ENCODE measurements at places on chromosomes 1 and 21.
A peak's percentile ranks its signal among the peaks of the same experiment; 100 is the strongest.

GRCh38 chr1:233166896-233167295 lies 128.6 kb downstream of the PCNX2 start:
- DNase-seq: no peak

DNA sequence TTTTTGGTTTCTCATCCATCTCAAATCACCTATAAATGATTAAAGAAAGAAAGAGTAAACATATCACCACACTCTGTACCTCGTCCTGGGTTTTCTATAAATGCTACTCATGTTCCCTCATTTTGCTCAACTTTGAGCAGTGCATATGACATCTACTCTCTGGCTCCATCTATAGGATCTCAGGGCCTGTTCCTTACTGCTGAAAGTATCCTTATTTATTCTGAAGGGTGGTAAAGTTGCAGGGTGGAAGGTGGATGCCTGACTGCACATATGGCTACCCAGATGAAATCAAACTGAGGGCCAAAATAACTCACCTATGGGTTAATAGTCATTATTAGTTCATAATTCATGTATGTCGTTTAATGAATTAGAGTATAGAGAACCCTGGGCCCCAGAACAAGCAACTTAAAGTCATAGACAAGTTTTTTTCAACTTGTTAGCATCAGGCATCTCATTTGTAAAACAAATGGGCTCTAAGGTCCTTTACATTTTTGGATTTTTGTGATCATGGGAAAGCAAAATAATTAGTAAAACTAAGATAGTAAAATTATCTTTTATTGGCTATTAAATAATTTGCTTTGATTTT lies 46.5 kb downstream of the NCF2 start:
- no peak for DNase-seq

GRCh38 chr1:225747566-225747965 lies 30.1 kb upstream of the SRP9 start:
- DNase-seq: no peak

GRCh38 chr1:204937901-204938300 lies 67.2 kb downstream of the NFASC start:
- DNase-seq: no peak

- no peak for DNase-seq
Observed at GRCh38 chr1:184497959-184498723, 111.3 kb downstream of the C1orf21 start.

- no peak for DNase-seq
Observed at GRCh38 chr1:159917533-159918351, 7.6 kb downstream of the TAGLN2 start.

- no peak for DNase-seq
Observed at GRCh38 chr1:11178021-11179015, 10.8 kb upstream of the ANGPTL7 start.

DNA sequence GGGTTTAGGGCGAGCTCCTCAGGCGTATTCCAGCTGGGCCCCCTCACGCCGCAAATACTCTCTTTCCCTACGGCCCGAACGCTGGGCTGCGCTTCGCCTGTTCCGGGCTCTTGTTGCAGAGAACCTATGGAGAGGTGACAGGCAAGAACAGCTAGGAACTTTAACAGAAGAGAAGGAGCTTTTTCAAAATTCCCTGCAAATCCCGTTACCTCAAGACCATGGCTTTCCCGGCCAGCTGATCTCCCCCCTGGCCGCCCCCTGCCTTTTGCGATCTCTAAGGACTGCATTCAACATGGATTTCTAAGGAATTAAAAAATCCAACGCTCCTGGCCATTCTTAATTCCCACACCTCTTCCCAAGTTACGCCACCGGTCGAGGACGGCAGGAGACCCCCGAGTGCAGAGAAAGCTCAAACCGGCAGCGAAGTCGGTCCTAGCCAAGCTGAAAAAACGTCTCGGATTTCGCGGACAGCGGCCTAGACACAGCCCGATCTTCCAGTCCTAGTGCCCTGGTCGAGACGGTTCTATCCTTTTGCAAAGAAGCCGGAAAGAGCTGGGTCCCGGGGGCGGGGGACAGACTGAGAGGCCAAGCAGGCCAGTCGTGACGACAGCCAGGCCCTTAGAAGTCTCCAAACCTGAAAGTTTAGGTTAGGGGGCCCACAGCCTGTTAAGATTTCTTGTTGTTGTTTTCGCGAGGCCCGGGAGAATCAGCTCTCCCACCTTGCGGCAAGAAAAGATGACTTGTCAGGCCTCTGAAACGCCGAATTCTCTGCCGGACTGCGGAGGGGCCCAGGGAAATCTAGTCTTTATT lies 1.1 kb upstream of the TBX15 start:
- no peak for DNase-seq

GRCh38 chr1:107541412-107541811 lies 400.6 kb downstream of the NTNG1 start:
- no peak for DNase-seq

DNA sequence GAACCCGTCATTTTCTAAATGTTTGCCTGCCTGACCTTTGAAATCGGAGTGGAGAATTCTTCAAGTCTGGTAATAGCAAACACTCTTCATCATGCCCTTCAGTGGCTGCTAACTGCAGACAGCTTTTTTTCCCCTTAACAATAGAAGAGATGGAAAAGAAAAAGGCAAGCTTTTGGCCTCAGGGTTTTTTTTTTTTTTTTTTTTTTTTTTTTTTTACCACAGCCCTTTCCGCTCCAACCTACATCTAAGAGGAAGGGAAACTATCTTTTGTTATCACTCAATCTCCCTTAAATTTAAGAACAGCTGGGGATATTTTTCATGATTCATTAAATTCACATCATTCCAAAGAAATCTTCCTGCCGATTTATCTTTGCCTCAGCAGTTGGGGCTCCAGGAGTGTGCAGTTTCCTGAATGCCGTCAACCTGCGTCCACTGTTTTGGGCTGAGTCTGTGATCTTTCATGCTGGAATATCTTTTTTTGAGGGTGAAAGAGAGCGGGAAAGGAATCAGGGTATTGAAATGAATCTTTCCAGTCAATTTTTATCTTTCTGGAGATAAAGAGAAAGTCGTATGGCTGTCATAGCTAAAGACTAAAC lies 144.5 kb upstream of the SMYD2 start:
- no peak for DNase-seq

DNA sequence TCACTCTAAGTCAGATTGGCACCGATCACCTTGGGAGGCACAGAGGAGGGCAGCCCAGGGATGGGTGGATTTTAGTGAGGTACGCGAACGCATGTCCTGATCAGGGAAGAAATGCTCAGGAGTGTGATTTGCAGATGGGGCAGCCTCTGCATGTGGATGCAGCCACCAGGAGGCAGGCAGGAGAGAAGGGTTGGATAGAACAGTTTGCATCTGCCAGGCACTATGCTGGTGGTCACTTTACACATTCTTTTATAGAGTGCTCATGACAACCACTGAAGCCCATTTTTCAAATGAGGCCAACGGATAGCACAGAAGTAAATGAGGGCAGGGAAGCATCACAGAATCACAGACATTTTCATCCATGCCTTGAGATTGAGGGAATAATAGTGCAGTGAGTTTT lies 5.7 kb downstream of the LAMB3 start:
- DNase-seq: no peak

- DNase-seq: no peak
Observed at GRCh38 chr1:246454655-246455054, 52.4 kb downstream of the SMYD3 start.

GRCh38 chr1:66480162-66480561 lies 53.8 kb upstream of the SGIP1 start:
- no peak for DNase-seq

GRCh38 chr21:25513810-25514209 lies 93.5 kb downstream of the MRPL39 start:
- DNase-seq: no peak

- DNase-seq: peak; percentile 26
Observed at GRCh38 chr1:185155600-185156287, 1.0 kb downstream of the TRMT1L start.

- no peak for DNase-seq
Observed at GRCh38 chr1:31787786-31788137, 23.6 kb upstream of the ADGRB2 start.

GRCh38 chr1:153302308-153302707 lies 10.4 kb downstream of the PGLYRP3 start:
- DNase-seq: no peak

DNA sequence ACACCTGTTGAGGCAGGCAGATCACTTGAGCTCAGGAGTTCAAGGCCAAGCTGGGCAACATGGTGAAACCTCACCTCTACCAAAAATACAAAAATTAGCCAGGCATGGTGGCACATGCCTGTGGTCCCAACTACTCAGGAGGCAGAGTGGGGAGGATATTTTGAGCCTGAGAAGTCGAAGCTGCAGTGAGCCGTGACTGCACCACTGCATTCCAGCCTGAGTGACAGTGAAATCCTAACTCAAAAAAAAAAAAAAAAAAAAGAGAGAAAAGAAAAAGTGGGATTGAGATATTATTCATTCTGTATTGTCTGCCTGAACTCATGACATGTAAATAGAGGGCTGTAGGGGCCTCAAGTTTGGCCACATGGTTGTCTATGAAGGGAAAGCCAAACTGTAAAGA lies 37.3 kb downstream of the WNT2B start:
- no peak for DNase-seq

DNA sequence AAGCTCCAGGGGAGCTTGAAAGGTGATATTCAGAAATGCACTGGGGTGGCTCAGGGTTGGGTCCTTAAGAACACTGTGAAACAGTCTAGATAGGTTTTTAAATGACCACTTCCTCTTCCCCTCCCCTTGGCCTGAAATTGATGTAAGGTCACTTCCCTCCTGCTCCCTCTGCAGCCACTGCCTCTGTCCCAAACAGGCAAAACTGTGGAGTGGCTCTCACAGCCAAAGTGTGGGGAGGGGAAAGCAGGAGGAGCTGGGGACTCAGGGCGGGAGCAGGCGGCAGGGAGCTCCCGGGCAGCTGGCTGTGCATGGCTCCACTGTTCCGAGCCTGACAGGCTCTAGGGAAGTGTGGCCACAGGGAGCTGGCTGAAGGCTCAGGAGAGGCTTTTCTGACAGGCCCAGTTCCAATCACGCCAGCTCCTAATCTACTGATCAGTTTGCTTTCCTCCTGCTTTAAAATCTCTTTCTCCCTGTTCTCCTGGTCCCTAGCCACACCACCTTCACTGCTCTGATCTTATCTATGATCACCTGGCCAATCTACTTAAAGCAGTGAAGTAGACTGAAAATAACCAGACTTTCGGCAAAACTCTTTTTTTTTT lies 5.1 kb upstream of the CSRP1 start:
- DNase-seq: peak; percentile 10

DNA sequence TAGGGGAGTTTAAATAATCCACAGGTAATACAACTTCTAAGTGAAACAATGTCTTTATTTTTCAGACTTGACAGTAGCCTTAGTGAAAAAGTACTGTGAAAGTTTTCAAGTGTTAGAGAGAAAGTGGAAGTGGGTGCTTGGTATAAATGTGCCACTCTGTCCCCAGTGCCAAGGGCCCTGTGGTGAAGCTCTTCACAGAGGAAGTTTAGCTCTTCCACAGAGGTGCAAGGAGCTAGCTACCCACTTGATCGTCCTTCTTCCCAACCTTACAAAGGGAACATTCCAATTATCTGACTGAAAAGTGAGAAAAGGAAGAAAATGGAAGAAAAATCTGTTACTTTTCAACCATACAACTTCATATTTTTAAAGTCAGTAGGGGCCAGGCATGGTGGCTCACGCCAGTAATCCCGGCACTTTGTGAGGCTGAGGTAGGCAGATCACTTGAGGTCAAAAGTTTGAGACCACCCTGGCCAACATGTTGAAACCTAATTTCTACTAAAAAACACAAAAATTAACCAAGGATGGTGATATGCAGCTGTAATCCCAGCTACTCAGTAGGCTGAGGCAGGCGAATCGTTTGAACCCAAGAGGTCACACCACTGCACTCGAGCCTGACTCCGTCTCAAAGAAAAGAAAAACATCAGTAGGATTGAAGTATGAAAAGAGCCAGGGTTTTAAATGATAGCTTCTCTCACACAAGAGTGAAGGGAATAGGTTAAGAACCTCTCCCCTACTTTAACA lies 41.0 kb upstream of the PTPRC start:
- peak; percentile 41 for DNase-seq

DNA sequence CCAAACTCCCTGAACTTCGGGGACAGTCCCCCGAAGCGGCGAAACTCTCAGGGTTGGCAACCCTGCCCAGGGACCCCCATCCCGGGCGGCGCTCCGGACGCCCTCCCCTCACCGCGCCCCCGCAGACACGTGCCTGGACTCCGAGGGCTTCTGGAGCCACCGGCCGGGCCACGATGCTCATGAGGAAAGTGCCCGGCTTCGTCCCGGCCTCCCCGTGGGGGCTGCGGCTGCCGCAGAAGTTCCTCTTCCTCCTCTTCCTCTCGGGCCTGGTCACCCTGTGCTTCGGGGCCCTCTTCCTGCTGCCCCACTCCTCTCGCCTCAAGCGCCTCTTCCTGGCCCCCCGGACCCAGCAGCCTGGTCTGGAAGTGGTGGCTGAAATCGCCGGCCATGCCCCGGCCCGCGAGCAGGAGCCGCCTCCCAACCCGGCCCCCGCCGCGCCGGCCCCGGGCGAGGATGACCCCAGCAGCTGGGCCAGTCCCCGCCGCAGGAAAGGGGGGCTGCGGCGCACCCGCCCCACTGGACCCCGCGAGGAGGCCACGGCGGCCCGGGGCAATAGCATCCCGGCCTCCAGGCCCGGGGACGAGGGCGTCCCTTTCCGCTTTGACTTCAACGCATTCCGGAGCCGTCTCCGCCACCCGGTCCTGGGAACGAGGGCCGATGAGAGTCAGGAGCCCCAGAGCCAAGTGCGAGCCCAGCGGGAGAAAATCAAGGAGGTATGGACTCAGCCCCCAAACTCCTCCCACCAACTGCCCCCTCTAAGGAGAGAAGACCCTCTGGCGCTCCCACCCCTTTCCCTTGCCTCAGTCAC lies 1.2 kb downstream of the MAN1C1 start:
- DNase-seq: no peak

- no peak for DNase-seq
Observed at GRCh38 chr1:223739366-223740037, 27.2 kb downstream of the CAPN2 start.

DNA sequence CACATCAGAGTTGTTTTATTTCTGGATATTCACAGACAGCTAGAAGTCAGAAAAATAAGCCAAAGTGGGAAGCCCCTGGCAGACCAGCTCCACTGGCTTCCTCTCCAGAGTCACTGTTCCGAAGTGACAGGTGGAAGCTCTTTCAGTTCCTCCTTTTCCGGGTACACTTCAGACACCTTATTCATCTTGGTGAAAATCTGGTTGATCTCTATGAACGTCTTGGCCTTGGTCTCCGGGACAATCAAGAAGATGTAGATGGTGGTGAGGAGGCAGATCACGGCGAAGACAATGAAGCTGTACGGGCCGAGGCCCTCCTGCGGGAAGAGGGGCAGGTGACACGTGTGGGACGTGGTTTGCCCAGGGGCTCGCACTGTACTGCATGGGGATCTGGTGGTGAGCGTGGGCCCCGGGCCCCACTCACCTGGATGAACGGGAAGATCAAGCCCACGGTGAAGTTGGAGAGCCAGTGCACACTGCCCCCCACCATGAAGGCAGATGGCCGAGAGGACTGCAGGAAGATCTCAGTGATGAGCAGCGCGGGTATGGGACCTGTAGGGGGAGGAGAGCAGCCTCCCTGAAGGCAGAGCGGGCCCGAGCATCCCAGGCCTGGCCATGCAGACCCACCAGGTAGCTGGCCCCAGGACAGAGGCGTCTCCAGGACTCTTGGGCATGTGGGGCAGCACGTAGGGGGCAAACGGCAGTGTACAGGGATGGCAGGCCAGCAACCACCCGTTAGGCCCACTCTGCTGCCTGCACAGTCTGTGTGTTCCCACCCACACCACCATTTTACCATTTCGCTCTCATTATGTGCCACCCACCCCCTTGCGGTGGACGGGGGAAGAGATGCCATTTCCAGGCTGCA lies 11.5 kb upstream of the SLC2A7 start:
- peak; percentile 7 for DNase-seq

GRCh38 chr1:15714406-15715136 lies 21.5 kb upstream of the SLC25A34 start:
- no peak for DNase-seq
